Activated CD8-positive, alpha-beta memory T cell treated with anti-CD3 and anti-CD28 coated beads for 36 hours (primary cell): ENCODE measurements at places on chromosomes 2 and 18. TPM values are rescaled to one million over a fixed set of nuclear protein-coding genes. Genes with fewer than 3 reads are reported as not detected.

Gene DNAH6
- total RNA-seq: 0.06 TPM

Gene ARHGAP15
- 36.1 TPM for total RNA-seq

Gene GAREM1
- 0.04 TPM for total RNA-seq

Gene GYPC
- 143 TPM for total RNA-seq

Gene LAMA3
- total RNA-seq: 0.17 TPM
